HCEC 1CT (cell line): ENCODE measurements at places on chromosomes 3 and 15.
A peak's percentile ranks its signal among the peaks of the same experiment; 100 is the strongest.

GRCh38 chr3:181278468-181279238 lies 289.1 kb upstream of the DNAJC19 start:
- no peak for DNase-seq

- DNase-seq, result no peak
Measured at GRCh38 chr3:109224333-109224732, 87.8 kb downstream of the C3orf85 start.

DNA sequence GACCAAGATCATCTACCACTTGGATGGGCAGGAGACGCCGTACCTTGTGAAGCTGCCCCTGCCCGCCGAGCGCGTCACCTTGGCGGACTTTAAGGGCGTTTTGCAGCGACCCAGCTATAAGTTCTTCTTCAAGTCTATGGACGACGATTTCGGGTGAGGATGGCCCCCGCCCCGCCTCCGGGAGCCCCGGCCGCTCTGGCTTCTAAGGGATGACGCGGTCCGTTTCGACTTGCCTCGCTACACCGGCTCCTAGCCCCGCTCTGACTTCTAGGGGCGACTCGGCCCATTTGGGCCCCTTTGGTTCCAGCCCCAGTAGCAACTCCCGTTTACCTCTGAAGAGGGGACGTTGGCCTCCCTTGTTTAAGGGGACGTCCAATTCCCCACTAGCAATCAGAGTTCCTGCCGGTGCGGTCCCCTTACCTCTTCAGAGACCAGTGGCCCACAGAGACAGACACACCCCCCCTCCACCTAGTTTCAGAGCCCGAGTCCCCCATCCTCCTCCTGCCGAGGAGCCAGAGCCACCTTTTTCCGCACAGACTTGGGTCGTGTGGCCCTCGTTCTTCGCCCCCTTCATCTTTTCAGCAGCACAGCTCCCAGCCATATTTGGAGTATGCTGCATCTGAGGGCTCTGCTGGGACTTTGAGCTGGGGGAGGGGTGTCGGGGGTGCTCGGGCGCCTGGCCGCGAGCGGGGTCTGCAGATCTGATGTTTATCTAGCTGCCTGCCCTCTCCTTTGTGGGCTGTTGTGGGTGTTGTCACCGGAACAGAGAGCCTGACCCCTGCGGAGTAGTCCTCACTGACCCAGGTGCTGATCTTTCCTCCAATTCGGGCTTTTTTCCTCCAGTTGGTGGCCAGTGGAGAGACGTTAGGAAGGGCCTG lies 706 bp downstream of the DVL3 start:
- peak; percentile 40 for DNase-seq

GRCh38 chr15:69400850-69401249 lies 13.3 kb upstream of the KIF23 start:
- DNase-seq, result no peak

DNA sequence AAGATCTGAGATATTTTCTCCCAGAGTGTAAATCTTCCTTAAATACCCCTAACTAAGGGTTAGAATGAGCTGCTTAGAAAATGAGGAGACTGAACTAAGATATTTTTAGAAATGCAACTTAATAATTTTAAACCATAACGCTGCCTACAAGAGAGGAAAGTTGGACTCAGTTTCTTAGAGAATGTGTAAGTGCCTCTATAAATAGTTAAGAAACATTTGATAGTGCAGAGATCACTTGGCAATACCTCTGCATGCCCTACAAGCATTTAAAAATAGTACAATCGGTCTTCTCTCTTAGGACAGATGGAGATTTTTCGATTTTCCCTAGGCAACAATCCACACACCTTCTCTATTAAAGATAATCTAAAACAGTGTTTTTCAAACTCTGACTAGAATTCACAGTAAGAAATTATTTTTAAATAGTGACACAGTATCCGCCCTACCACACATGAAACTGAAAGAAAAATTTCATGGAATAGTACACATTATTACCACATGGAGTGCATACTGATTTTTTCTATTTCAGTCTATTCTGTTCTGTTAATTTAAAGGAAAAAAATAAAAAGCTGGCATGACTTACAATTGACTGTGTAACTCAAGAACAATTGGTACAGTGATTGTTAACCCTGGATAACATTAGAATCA lies 83.2 kb downstream of the GADL1 start:
- DNase-seq, result no peak

- DNase-seq, result peak; percentile 87
Measured at GRCh38 chr3:177633671-177634207, 436.5 kb upstream of the TBL1XR1 start.

DNA sequence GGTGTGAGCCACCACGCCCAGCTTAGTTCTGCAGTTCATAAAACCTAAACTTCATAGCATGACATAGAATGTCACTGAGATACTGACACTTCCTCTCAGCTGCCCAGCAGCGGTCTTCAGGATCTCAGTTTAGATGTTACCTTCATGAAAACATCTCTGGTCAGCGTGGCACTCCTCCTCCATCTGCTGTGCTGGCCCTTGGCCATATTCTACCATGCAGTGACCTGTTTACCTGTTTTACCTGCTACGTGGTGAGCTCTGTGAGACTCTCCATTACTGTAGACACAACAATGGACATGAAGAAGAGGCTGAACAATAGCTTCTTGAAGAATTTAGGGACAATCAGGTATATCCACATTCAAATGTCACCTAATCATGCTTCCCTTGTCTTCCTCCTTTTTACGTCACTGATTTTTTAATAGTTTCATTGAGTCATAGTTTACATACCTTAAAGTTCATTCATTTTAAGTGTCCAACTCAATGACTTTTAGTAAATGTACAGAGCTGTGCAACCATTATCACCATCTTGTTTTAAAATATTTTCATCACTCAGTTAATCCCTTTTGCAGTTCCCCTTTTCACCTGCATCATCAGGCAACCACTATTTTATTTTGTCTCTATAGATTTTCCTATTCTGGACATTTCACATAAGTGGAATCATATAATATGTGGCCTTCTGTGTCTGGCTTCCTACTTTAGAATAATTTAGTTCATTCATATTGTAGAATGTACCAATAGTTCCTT lies 32.2 kb upstream of the PTPN23 start:
- no peak for DNase-seq

GRCh38 chr3:150722267-150722666 lies 18.5 kb upstream of the ERICH6 start:
- DNase-seq, result no peak

GRCh38 chr3:38382506-38383080 lies 36.0 kb downstream of the XYLB start:
- DNase-seq, result no peak
